ENCODE measurements at places on chromosomes 12 and 14.

GRCh38 chr12:90321369-90321768 lies 612.7 kb upstream of the ATP2B1 start:
- H3K4me3 ChIP-seq: no peak overlapping the region
- no peaks in the 10 kb centered on the region for H3K27me3 ChIP-seq
- H3K36me3 ChIP-seq: no peaks in the 10 kb centered on the region
- H3K27ac ChIP-seq: no peak overlapping the region

DNA sequence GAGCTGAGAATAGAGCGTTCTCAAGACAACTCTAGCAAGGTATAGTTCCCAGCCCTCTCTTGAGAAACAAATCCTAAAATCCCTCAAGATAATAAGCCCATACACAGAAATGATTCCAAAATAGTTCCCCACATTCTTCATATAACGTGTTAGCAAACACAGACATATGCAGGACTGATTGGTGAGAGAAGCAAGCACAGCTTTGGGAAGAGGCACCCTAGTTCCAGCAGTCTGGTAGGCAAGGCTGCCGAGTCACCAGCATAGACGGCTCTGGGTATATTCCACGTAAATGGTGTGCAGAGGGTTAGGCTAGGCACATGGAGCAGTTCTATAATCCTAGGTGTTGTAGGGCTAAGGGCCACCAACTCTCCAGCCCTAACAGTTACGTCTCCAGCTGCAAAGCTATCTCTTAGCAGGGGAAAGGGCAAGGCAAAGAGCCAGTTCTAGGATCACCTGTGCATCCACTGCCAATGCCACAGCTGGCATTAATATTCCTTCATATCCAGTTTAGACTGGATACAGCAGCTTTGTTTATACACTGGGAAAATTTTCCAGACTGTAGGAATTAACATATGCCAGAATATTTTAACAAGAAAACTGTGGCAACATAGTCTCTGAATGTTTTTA lies 52.9 kb downstream of the SH2B3 start:
- peaks cover 66% of the 10 kb centered on the region for H3K36me3 ChIP-seq
- H3K27me3 ChIP-seq: no peaks in the 10 kb centered on the region
- DNase-seq: no peak
- H3K27ac ChIP-seq: no peak overlapping the region
- no peak overlapping the region for H3K4me3 ChIP-seq
- no peaks in the 10 kb centered on the region for H3K4me1 ChIP-seq

DNA sequence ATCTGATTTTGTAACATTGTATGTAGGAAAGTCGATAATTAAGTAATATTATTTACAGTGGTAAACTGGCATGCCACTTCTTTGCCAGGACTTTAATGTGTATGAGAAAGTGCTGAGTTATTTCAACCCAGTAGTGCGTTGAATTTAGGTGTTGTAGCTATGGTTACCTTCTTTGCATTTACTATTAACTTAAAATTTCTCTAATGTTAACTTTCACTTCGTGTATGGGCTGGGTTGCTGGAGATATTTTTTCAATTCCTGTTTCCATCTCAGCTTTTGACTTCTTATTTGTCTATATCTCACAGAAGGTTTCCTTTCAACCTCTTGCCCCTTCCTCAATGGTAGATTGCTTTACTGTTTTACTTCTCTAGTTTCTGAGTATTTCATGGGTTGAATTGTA lies 1345.6 kb downstream of the FSCB start:
- no peaks in the 10 kb centered on the region for H3K36me3 ChIP-seq
- no peaks in the 10 kb centered on the region for H3K4me1 ChIP-seq
- H3K4me3 ChIP-seq: no peak overlapping the region
- no peaks in the 10 kb centered on the region for H3K27me3 ChIP-seq
- no peak overlapping the region for H3K27ac ChIP-seq

DNA sequence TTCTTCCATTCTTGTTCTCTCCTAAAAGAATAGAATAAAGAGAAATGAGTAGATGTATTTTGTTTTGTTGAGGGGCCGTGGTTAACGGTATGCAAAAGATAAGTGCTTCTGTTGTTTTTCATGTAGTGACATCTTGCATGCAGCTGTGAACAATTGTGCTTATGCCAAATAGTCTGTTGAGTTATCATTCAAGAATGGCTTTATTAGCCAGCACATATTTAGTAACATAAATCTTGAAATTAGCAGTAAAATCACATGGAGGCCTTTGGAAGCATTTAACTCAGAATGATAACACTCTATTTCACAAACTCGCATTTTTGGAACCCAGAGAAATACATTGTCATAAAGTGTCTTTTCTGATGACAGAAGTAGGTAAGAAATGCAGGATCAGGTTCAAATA lies 1772.0 kb upstream of the FLRT2 start:
- H3K36me3 ChIP-seq: no peaks in the 10 kb centered on the region
- DNase-seq: no peak
- no peak overlapping the region for H3K27ac ChIP-seq

GRCh38 chr14:20855652-20856291 lies 35.4 kb upstream of the RNASE3 start:
- no peak overlapping the region for H3K27ac ChIP-seq
- peaks cover 6% of the 10 kb centered on the region for H3K27me3 ChIP-seq
- DNase-seq: peak; percentile 54
- H3K4me3 ChIP-seq: no peak overlapping the region
- H3K36me3 ChIP-seq: no peaks in the 10 kb centered on the region

- no peak overlapping the region for H3K4me3 ChIP-seq
- no peak overlapping the region for H3K27ac ChIP-seq
- peak; percentile 44 for DNase-seq
- H3K36me3 ChIP-seq: no peaks in the 10 kb centered on the region
- no peaks in the 10 kb centered on the region for H3K27me3 ChIP-seq
- no peaks in the 10 kb centered on the region for H3K4me1 ChIP-seq
These were observed 320.2 kb upstream of the SFSWAP start for GRCh38 chr12:131390412-131391334.

- H3K4me3 ChIP-seq: no peak overlapping the region
- DNase-seq: no peak
These were observed 39.8 kb upstream of the EID3 start for GRCh38 chr12:104263580-104264358.

- H3K4me1 ChIP-seq: no peaks in the 10 kb centered on the region
- no peaks in the 10 kb centered on the region for H3K36me3 ChIP-seq
- H3K27me3 ChIP-seq: peaks cover 5% of the 10 kb centered on the region
- H3K27ac ChIP-seq: no peak overlapping the region
- no peak overlapping the region for H3K4me3 ChIP-seq
These were observed 105.9 kb downstream of the SINHCAF start for GRCh38 chr12:31220061-31220460.

Measured in DND-41 (cell line).